ENCODE measurements at places on chromosomes 4 and X.

DNA sequence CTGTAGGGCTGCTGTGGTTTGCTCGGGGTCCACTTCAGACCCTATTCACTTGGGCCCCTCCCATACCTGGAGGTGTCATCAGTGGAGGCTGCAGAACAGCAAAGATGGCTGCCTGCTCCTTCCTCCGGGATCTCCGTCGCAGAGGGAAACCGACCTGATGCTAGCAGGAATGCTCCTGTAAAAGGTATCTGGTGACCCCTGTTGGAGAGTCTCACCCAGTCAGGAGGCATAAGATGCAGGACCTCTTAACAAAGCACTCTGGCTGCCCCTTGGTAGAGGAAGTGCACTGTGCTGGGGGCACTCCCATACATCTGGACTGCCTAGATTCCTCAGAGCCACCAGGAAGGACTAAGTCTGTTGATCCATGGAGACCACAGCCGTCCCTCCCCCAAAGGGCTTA lies 296.9 kb downstream of the GRID2 start:
- no peak for DNase-seq

GRCh38 chrX:1895583-1895982 lies 280.7 kb downstream of the ASMT start:
- no peak for DNase-seq

DNA sequence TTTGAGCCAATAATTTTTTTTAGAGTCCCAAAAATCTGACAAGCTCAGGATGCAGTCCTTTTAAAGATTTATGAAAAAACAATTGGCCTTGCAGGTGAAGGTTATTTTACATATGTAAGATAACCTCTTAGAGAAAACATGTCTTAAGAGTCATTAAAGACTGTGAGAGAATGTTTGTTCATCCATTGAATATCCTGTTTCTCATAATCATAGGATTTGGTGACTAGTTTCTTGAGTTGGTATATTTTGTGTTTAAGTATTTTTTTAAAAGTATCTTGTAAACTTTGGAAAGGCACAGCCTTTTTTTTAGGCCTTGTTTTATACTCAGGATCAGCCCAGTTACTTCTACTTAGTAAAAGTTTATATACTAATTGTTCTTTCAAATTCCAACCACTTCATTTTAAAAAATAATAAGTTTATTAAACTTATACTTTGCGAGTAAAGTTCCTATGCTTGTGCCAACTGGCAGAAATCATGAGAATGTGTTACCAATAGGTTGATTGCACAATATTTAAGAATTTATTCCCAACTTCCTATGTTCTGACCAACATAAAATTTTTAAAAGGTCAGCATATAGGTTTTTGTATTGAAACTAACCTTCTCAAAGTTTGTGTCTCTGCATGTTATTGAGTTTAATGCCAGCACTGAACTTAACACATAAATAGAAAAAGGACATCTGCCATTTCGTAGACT lies 40.0 kb upstream of the ARSJ start:
- DNase-seq: no peak

DNA sequence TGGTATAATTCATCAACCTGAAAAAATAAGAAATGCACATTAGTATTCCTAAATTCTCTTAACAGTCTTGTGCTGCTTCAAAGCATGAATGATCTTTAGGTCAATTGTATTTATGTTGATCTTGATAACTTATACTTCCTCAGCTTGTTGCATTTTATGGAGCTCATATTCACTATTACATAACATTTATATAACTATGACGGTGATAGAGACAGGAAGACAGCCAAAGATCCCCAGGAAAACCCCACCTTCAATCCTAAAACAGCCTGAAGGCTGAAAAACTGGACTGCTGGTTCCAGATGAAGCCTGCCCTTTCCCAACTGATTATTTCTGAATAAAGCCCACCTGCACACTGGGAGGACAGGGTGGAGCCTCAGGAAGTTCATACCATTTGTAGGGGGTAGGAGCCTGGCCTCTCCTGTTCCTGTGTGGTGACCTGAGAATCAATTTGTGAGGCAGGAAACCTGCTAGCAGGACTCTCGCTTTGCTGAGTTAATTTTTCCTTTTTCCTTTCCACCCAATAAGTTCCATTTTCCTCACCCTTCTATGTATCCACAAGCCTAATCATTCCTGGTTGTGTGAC lies 30.5 kb downstream of the MAGEC1 start:
- DNase-seq: no peak

DNA sequence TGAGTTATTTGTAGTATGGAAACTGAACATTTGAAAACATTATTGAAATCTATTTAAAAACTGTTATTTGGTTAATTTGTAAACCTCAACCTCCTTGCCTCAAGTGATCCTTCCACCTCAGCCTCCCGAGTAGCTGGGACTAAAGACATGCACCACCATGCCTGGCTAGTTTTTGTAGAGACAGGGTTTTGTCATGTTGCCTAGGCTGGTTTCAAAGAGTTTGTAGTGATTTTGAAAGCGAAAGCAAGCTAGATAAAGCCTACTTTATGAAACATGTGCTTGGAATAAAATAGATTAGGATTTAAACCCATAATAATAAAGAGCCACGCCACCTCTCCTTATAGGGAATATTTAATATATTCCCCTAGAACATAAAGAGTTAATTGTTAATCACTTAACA lies 23.5 kb downstream of the ARSJ start:
- no peak for DNase-seq

DNA sequence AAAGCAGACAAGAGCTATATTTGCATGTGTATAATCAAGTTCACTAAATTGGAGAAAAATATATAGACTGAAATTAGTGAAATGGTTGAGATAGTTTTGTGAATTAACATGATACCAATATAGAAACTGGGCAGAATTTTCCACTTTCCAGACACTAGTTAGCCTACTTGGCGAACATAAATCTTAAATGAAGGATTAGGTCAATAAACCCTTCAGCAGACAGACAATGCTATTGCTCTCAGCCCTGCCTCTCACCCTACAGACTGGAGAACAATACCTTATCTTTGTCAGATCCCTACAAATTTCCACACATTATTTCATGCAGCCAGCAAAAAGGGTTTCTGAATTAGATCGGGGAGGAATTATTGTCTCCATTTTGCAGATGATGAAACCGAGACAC lies 236.4 kb upstream of the TAPT1 start:
- DNase-seq: no peak

DNA sequence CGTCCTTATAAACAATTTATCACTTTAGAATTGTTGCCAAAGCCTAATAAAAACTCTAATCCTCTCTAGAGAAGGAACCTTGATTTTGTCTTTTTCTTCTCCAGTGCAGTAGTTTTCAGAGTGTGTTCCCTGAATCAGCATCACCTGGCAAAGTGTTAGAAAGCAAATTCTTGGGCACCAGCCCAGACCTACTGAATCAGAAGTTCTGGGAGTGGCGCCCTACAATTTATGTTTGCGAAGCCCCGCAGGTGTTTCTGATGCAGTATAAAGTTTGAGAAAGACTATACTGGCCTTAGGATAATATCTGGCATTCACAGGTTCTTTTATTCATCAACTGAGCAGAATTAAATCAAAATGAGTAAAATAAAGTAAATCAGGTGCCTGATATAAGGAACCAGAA lies 645.8 kb upstream of the ATOH1 start:
- DNase-seq: no peak

- DNase-seq: no peak
Measured at GRCh38 chr4:7845493-7846128, 94.0 kb downstream of the AFAP1 start.

DNA sequence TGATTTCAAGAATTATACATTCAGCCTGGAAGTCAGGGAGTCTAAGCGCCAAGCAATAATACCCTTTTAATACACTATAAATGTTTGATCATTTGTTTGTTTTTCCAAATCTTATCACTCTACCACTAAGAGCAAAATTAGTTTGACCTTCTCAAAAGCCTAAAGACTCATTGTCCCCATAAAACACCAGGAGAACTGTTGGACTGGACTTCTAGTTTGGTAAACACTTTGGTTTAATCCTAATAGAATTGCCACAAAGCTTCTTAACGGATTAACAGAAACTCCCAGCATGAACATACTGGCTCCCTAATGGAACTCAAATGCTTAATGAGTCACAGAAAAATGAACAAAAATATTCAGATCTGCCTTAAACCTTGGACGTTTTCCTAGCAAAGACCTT lies 34.9 kb downstream of the SYTL5 start:
- DNase-seq: no peak

GRCh38 chr4:158682066-158682465 lies 10.0 kb downstream of the ETFDH start:
- no peak for DNase-seq

GRCh38 chr4:26272654-26273615 lies 47.9 kb upstream of the RBPJ start:
- no peak for DNase-seq

DNA sequence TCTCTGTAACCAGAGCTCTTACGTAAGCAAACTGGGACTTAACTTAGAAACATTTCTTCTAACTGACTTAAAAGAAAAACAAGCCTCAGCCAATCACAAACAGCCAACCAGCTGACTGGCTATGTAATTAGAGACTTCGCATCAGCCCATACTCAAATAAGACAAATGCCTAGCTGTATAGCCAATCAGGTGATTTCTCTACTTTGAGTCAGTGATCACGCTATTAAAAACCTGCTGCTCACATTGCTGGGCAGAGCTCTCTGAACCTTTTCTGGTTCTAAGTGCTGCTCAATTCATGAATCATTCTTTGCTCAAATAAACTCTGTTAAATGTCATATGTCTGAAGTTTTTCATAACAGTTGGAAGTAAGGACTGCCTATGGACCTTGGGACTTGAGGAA lies 9.9 kb upstream of the SMIM10L2A start:
- DNase-seq: no peak

DNA sequence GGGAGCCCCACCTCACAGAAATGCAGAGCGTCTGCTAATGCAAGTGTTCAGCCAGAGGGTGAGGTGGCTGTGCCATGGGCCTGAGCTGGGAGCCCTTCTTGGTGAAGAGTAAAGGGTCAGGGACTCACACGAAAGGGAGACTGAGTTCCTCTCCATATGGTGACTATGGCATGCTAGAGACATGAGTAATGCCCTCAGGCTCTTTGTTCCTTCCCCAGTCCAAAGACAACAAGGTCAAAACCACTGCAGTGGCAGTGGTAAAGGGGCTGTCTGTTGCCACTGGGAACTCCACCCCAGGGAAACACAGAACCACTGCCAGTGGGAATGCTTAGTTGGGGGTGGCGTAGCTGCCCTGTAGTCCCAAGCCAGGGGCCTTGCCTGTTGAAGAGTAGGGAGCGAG lies 22.4 kb downstream of the RAB40AL start:
- no peak for DNase-seq

GRCh38 chr4:73446336-73446938 lies 10.4 kb downstream of the AFP start:
- DNase-seq: no peak

DNA sequence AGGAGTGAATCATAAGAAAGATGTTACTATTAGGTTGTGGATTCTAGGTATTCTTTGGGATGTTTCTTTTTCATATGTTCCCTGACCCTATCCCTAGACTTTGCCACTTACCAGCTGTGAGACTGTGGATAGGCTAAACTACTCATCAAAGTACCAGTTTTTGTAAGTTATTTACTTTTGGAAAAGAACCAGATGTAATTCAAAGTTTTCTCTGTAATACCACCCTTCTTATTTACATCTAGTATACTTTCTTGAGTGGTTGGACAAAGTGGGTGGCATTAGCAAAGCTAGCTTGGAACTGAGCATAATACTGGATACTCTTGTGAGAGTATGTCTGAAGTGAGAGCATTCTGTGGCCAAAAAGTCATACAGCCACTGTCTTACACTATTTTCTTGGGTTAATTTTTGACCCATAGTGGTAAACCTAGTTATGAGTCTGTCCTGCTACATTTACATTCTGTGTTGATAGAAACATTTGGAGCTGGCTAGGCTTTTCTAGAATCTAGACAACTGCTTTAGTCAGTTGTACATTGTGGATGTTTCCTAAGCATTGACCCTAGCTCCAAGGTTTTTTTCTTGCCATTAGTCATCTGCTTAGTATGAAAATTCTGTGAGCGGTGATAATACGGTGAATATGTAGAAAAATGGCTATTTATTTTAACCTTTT lies 41.7 kb downstream of the KDM6A start:
- no peak for DNase-seq

GRCh38 chr4:26074712-26075430 lies 160.9 kb downstream of the SMIM20 start:
- DNase-seq: no peak

DNA sequence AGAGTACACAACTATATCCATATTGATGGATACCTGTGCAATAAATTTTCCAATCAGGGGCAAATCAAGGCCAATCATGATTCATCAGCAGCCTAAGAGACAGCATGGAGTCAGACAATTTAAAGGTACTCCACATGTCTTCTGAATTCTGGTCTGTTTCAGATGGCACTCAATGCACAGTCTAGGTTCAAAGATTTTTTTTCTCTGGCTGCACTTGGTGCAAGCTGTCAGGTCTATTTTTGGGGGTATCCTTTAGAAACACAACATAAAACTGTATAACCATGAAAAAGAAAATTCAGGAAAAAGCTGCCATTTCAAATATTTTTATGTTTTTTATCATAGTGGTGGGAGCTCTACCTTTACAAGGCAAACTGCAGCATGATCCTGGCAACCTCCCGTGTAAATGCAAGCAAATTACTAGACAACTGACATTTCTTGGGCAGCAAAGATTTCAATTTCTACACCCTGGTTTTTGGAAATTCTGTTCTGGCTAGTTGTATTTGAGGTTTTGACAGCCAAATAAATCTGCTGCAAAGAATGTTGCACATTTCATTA lies 310.3 kb downstream of the KCNIP4 start:
- DNase-seq: no peak

- DNase-seq: no peak
Measured at GRCh38 chr4:20847124-20847747, 147.0 kb downstream of the PACRGL start.

DNA sequence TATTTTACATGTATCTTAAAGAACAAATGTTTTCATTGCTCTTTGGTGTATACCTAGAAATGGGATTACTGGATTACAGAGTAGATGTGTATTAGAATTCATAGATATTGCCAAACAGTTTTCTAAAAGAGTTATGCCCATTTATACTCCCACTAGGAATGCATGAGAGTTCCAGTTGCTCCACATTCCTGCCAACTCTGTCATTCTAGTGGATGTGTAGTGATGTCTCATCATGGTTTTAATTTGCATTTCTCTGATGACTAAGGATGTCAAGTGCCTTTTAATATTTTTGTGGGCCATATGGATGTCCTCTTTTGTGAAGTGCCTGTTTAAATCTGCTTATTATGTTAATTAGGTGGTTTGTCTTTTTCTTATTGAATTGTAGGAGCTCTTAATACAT lies 65.6 kb upstream of the BMP2K start:
- no peak for DNase-seq

GRCh38 chr4:124121461-124121971 lies 591.0 kb downstream of the ANKRD50 start:
- DNase-seq: no peak

DNA sequence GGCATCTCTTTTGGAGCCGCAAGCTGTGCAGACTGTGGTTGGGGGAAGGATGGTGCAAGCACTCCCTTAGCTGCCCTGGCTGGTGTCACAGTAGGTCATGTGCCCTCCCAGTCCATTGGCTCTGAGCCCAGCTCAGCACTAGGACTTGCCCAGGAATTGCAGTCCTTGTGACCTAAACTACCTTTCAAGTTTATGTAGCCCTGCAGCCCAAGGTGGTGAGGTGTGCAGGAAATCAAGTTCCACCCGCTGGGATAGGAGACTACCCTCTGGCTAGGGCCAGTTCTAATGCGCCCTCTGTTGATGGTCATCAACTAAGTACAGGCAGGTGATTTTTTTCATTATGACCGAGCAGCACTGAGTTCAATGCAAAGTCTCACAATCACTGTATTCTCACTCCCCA lies 335.2 kb downstream of the UBE2NL start:
- DNase-seq: no peak

GRCh38 chr4:176359590-176359989 lies 39.8 kb downstream of the SPCS3 start:
- DNase-seq: no peak

GRCh38 chrX:138287205-138287877 lies 424.2 kb downstream of the FGF13 start:
- DNase-seq: no peak

Measured in T-helper 17 cell (primary cell).